ENCODE measurements at places on chromosomes 4 and X. TPM values are rescaled to one million over a fixed set of nuclear protein-coding genes. Genes with fewer than 3 reads are reported as not detected.

DNA sequence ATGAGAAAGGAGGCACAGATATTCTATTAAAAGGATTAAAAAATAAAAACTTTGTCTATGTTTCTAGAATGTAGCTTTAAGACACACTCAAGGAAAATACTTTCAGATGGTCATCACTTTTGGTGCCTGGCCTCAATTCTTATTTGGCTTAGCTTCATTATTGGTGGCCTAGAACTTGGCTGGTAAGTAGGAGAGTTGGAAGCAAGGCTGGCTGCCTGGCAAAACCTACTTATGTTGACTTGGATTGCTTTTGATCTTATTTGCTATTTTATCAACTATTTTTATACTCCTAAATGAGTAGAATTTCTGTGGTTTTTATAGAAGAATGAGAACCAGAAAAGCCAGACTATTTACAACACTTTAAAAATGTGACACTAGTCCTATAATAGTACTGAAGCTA is 35.3 kb upstream of the JADE3 start:
- no peak for DNase-seq

DNA sequence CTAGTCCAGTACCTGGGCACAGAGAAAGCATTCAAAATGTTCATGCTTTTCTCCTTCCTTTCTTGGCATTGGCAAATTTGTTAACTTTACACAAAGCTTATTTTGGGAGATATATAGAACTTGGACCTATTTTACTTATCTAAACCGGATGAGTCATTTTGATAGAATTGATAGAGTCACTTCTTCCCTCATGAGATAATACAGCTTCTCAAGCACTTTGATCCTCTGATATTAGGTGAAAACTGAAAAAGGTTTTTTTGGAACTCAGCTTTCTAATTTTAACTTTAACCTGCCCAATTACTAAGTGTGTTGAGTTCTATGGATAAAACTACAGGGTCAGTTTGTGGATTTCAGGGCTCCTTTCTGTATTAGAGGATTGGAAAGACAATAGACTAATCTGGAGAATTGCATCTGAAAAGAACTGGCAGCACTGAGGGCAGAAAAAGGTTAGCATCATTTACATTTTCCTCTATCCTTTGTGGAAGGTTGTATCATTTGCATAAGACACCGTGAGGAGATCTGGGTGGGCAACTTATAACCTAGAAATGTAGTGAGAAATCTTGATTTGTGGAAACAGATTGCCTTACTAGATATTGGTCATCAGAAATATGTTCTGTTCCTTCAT is 2.4 kb downstream of the WDR44 start:
- DNase-seq: no peak

DNA sequence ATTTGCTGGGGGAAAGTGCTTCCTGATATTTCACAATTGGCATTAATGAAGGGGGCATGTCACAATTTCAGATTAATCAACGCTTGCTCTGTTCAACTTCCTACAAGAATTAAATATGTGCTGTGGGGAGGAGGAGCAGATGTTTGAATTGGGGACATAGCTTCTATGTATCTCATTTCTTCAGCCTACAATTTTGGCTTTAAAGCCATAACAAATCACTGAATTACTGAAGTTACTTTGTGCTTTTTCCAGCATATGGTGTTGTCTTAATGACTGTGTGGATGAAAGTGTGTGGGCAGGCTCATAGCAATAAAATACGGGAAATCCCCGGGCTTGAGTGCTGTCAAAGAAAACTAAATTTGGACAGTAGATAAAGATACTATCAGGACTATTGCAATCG is 813 bp downstream of the TLR7 start:
- no peak for DNase-seq

GRCh38 chr4:138655286-138655685 is 360.3 kb upstream of the NOCT start:
- DNase-seq: no peak

GRCh38 chrX:35665311-35665710 is 132.8 kb upstream of the MAGEB16 start:
- DNase-seq: no peak

GRCh38 chr4:109368661-109369060 is 65.0 kb upstream of the SEC24B start:
- no peak for DNase-seq

GRCh38 chr4:71251261-71251660 is 87.6 kb upstream of the SLC4A4 start:
- DNase-seq: no peak

DNA sequence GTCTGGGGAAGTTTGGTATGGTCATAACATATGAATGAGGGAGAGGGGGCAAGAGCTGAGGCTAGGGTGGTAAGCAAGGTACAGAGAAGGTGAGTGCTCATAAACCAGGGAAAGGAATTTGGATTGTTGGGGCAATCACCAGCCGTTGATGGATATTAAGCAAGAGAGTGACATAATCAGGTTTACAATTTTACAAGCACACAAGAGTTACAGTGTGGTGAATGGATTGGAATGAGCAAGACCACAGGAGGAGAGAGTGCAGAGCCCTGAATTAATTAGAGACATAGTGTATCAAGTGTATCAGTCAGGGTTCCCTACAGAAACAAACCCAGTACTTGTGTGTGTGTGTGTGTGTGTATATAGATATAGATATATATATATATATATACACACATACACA is 18.7 kb upstream of the FMR1NB start:
- DNase-seq: no peak

GRCh38 chrX:28058901-28059300 is 77.7 kb upstream of the DCAF8L1 start:
- DNase-seq: peak; percentile 4

DNA sequence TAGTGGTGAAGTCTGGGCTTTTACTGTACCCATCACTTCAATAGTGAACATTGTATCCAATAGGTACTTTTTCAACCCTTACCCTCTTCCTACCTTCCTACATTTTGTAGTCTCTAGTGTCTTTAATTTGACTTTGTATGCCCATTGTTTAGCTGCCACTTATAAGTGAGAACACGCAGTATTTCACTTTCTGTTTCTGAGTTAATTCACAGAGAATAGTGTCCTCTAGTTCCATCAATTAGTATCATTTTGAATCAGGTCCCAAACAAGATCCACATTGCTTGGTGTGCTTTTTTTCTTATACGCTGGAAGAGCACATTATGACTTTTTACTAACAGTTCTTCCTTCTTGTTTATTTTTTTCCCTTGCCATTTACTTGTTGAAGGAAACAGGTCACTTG is 176.0 kb upstream of the WDFY3 start:
- no peak for DNase-seq

DNA sequence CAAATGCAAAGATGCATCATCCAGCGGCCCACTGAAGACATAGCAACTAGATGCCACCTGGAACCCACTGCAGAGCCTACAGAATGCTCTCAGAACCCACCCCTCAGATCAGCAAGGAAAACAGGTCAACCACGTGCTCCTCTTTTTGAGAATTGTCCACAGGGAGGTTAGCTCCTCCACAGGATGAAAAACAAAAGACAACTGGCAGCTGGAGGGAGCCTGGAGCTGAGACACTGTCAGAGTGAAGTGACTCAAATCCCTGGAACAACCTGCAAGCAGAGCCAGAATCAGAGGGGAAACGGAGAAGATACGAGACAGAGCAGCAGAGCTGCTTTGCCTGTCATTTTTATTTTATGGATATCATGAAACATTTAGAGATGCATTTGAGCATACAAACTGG is 277.6 kb downstream of the GASK1B start:
- DNase-seq: no peak

DNA sequence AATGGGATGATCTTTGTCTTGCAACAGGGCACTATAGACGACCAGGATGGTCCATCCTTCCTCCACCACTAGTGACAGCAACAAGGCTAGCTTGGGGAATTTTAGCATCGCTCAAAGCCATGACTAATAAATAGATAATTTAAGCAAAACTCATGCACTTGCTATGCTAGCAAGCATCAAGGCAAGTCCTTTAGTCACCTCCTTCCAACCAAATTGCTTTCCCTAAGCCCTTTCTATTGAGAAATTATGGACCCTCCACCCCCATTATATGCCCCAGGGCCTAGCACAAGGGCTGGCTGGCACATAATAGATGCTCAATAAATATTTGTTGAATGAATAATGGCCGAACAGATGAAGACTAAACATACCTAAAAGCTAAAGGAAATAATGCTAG is 28.6 kb downstream of the SLC16A2 start:
- no peak for DNase-seq

DNA sequence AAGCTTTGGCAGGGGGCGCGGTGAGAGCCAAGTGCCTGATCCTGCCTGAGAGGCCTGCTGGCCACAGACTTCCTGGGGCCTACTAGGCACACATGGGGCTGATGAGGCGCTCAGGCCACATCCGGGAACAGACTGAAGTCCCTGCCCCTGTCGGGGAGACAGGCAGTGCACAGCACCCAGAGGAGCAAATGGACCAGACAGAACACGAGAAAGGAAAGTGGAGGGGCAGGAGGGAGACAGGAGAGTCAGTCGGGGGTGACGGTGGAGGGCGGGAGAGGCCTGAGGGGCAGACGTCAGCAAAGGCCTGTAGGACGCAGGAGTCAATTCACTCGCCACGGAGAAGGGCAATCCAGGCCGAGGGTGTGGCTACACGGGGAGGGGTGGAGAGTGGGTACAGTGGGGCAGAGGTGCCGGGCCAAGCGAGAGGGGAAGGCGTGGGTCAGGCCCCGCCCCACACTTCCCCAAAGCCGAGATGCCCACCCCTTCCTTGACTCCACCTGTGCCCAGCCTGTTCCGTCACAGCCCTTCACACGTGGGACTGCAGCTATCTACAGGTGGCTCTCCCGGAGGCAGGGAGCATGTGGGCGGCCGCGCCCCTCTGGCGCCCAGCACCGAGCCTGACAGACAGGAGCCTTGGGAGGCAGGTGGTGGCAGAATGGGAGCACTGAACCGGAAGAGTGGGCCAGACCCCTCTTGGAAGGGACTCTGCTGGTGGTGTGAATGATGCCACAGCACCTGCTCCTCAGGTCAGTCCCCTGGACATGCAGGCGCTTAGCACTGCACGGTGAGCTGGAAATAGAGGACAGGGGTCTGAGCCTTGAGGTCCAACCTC is 20.5 kb downstream of the NOP14 start:
- DNase-seq: no peak

- no peak for DNase-seq
Measured at GRCh38 chr4:160570271-160570670, 1467.4 kb downstream of the RAPGEF2 start.

DNA sequence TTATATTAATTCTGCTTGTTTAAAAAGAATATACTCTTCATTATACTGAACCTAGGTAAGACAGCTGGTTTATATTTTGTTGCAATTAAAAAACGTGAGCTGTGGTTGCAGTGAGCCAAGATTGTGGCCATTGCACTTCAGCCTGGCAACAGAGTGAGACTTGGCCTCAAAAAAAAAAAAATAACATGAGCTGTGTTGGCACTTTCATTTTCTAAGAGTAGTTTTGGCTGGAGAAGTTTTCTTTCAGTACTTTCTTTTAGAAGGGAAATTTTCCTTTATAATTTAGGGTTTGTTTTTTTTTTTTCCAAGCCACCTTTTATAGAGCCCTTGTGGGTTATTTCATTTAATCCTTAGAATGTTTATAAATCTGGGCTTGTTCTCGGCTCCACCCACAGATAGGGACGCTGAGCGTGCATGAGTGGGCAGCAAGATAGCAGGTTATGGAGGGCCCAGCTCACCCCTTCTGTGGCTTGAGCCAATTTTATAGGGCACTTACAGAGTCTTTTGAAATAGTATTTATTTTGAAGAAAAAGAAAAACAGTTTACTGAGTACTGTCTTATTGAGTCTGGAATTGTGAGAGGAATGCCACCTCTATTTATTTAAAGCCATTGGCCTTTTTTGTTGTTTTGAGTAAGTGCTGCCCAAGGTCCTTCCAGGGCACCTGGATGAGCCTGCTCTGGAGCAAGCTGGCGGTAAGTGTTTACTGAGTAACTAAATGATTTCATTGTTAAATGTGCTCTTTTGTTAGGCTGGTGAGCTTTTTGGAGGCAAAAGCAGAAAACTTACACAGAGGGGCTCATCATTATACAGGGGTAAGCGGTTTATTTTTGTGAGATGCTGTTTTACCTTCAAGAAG is 60.9 kb downstream of the HTT start:
- DNase-seq: no peak

- DNase-seq: no peak
Measured at GRCh38 chr4:87005690-87006425, 71.0 kb downstream of the AFF1 start.

DNA sequence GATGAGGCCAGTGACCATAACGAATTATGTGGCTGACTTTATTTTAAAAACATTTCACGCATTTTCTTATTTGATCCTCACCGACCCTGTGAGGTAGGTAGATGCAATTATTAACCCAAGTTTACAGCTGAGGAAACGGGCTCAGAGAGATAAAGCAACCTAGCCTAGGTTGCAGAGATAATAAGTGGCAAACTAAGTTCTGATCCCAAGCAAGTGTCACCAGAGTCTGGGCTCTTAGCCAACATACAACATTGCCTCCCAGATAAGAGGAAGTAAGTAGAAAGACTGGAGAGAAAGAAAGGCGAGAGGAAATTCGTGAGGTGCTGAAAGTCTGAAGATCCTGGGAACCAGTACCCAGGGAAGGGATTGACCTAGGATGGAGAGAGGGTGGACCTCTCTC is 77.4 kb upstream of the GPR50 start:
- DNase-seq: no peak

- DNase-seq: peak; percentile 28
Measured at GRCh38 chr4:128517739-128518510, 230.3 kb upstream of the PGRMC2 start.

Gene FGFBP1
- 5.0 TPM for total RNA-seq

Gene CENPI
- 26.1 TPM for total RNA-seq

Gene TRIM61
- 0.45 TPM for total RNA-seq

Gene EDNRA
- total RNA-seq: 0.29 TPM

Gene HTN3
- not detected for total RNA-seq

Gene AMMECR1
- 23.5 TPM for total RNA-seq

Gene AVPR2
- not detected for total RNA-seq

Gene SYP
- total RNA-seq: 2.7 TPM

Gene PDZD4
- total RNA-seq: 0.59 TPM

Gene NKRF
- total RNA-seq: 17.8 TPM

Gene NLGN3
- 2.1 TPM for total RNA-seq

Gene SMIM43
- total RNA-seq: not detected

Gene SHROOM2
- total RNA-seq: 14.1 TPM

Gene RENBP
- 1.6 TPM for total RNA-seq

Data from Calu3 (cell line).